ENCODE measurements at places on chromosomes 1 and 21.

GRCh38 chr1:203336097-203336496 is 14.8 kb downstream of the FMOD start:
- DNase-seq = no peak

GRCh38 chr1:171254859-171255258 is 6.6 kb downstream of the FMO1 start:
- no peak for DNase-seq

DNA sequence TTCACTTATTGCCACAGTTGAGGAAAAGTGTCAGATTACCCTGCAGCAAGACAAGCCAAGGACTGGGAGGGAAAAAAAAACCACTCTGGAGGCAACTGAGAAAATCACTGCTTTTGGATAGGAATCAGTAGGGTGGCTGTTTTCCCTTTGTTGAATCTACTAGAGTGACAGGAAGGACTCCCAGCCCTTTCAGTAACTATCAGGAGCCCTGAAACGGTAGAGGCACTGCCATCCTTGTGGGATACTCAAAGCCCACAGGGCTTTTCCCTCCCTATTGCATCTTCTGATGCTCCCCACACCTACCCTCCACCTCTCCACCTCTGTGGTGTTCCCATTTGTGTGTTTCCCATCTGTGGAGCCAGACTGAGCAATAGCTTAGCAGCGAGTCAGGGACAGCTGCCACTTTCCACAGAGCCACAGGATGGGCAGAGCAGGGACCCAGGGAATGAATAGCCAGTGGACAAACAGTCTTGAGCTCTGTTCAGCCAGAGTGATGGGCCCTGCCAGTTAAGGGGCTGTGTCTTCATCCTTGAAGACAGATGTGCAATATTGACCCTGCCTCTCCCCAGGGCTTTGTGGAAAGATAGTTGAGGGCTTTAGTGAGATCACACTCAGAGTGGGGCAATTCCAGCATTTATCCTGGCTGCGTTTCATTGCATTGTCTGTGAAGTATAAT is 13.9 kb downstream of the UBIAD1 start:
- DNase-seq = no peak

GRCh38 chr1:234230414-234230862 is 142.8 kb upstream of the COA6 start:
- no peak for DNase-seq

GRCh38 chr21:36747815-36748383 is 49.0 kb downstream of the SIM2 start:
- peak; percentile 91 for DNase-seq

DNA sequence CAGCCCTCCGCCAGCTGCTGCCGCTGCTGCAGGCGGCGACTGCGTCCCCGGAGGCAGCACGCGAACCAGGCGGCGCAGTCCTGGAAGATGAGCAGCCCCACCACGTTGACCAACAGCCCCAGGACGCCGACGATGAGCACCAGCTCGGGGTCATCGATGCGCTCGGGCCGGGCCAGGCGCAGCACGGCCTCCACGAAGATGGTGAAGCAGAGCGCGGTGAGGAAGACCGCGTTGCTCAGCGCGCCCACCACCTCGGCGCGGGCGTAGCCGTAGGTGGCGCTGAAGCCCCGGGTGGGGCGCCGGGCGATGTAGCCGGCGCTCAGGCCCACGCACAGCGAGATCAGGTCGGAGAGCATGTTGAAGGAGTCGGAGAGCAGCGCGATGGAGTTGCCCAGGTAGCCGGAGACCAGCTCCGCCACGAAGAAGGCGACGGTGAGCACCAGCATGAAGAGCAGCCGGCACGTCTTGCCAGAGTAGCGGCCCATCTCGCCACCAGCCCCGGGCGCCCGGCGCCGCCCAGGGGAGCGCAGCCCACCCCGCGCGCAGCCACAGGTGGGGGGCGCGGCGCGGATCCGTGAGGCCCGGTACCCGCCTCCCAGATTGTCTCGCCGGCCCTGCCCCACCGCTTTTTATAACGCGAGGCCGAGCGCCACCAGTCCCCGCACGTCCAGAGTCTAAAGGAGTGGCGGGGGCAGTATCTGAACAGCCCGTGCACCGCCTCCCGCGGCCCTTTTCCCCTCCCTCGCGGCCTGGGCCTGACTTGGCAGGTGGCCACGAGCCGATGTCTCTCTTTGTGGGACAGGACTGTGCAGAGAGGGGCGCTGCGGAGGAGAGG is at the start of gene SLC30A10:
TSS of gene SLC30A10 (minus strand) at position 602 of the 835 bp plus-strand sequence. CDS start at position 485, 117 bp downstream.
- DNase-seq = peak; percentile 38

- DNase-seq = no peak
Measured at GRCh38 chr21:33401630-33401992, 1.6 kb upstream of the IFNGR2 start.

- DNase-seq = no peak
Measured at GRCh38 chr1:51203121-51203873, 32.8 kb upstream of the RNF11 start.

DNA sequence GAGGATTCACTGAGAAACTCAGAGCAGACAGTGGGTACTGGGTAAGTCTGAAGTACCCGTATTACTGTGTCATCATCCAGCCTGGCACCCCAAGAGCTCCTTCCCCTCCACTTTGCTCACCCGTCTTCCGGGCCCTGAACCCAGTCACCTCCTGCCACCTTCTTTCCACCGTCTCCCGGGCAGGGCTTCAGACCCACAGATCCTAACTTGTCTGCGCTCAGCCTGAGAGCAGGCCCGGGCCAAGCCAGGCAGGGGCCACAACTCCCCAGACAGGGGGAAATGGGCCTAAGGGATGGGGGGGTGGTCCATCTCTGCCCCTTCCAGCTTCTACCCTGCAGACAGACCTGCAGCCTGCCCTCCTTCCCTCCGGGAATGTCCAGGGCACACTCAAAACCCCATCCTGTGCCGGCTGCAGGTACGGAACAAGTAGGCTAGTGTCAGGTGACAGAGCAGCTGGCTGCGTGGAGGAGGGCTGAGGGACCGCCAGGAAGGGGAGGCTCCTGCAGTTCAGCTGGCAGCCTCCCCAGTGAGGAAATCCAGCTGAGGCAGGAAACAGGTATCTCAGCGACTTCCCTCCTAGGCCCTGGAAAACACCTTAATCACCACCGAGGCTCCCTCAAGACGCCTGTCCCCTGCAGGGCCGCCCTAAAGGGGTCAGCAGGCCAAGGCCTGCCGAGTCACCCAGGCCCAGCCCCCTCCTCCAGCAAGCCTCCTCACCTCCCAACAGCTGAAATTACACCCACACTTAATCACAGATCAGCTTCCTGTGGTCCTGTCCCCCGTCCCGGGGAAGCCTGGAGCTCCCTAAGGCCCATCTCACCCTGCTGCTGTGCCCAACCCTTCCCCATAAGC is 3.5 kb downstream of the HSPG2 start:
- no peak for DNase-seq

- DNase-seq = peak; percentile 42
Measured at GRCh38 chr1:217889401-217889800, 258.3 kb downstream of the SPATA17 start.

DNA sequence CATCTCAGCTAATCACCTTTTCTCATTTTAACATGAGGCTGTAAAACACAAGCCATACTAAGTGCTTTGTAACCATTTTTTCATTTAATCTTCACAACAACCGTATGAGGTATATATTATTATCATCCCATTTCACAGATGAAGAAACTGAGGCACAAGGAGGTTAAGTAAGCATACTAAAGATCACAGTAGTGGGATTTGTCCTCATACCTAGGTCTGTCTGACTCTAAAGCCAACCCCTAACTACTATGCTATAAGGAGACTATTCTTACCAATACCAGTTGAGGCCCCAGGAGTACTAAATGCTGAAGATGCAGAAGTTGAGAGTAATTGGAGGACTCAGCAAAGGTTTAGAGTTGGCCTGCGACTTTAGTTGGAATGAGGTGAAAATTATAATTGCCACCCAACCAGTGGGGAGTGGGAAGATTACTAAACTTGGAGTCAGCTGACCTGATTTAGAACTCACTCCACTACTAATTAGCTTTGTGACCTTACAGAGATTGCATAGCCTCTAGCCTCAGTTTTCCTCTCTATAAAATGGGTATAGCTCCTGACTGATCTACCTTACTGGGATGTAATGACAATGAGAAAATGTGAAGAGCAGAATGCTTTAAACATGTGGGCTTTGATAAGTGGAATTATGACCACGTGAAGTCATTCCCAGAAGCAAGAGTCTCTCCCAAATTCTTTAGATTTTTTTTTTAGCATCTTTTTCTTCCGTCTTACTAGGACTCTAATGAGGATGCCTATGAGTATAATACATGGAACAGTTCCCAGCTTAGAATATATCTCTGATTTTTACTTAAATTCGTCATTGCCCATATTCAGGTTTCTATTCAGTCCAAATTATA is 85.8 kb upstream of the IPO9 start:
- DNase-seq = no peak

GRCh38 chr1:145891143-145891542 is 5.5 kb upstream of the ANKRD35 start:
- DNase-seq = no peak

DNA sequence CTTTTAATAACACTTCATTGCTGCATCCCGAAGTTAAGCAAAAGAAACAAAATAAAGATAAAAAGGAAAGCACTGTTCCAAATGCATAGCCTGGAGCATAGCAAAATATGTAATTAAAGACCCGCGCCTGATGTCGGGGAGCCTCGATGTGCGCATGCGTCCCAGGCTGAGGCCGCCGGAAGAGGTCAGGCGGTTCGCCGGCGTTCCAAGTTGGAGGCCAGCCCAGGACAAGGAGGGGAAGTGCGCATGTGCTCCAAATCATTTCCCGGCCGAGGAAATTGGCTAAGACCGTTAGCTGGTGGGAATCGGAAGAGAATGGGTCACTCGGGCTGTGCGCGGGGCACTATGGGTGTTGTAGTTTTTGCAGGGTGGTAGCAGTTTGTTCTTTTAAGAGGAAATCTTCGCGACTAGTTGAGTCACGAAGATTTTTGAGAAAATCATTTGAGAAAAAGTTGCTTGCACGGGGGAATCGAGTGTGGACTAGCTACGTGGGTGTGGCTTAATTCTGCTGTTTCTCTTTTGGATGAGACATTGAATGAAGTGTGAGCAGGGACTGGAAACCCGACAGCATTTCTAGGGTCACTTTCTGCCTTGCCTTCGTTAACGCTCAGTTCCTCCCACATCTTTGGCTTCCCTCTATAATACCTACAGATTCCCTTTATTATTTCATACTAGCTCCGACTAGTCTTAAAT is 31.0 kb upstream of the CD1D start:
- DNase-seq = no peak

DNA sequence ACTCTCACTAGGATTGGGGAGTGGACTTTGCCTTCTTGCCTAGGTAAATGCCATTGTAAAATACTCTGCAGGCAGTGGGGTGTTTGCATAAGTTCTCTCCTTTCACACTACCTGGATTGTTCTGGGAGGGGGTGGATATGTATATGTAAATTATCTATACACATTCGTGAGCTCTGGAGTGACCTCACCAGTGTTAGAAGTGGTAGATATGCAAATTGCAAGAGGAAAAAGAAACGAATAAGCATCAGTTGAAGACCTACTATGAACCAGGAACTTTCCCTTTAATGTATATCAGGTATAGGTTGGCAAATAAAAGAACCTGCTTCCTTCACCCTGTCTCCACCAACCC is 1.5 kb upstream of the ARHGEF11 start:
- DNase-seq = peak; percentile 40

- DNase-seq = no peak
Measured at GRCh38 chr1:32404946-32405345, 10.7 kb upstream of the BSDC1 start.

GRCh38 chr1:62516600-62516999 is 79.8 kb downstream of the USP1 start:
- peak; percentile 14 for DNase-seq

- peak; percentile 8 for DNase-seq
Measured at GRCh38 chr1:5404412-5405203, 587.6 kb downstream of the NPHP4 start.

- DNase-seq = no peak
Measured at GRCh38 chr21:14985306-14985705, 79.5 kb downstream of the NRIP1 start.

DNA sequence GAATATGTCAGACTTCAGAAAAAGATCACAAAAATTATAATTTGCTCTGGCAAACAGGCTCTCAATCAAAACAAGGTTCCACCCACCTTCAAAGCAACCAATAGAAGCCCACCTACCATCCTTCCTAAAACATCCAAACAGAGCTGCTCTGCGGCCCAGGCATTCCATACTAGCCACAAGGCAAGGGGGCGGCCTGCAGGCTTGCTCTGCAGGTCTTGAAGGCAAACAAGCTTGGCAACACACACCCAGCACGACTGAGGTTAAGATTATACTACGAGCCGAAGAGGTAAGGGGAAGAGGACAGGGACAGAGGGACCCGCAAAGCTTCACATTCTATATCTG is 207.3 kb downstream of the SLC45A1 start:
- DNase-seq = peak; percentile 66

DNA sequence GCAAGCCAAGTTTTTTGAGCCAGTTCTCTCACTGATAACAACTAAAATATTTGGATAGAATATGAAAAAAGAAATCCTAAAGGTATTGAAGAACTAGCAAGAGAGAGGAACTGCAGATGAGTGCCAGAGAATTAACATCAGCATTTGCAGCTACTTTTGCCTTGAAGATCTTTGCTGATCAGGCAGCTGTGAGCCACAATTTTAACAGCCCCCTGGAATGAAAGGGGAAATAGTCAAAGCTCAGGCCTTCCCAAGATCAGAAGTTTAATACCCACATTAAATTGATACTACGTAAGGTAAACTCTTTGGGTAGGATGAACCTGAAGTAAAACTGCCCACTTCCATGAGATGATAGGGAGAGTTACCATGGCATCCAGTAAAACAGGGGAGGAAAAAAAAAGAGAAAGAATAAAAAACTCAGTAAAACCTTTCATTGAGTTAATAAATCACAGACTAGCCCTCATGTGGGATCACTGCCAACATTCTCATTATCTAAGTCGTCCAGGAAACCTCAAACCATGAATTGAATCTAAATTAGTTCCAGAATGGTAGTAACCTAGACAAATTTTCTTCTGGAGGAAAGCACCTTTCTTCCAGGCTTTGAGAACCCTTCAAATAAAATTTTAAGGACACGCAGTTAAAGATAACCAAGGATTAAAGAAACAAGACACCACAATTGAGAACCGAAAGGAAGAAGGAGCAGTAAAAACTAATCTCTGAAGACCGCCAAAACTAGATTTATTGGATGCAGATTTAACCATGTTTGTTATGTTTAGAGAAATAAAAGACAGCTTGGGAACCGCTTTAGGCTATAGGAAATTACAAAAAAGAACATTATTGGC is 28.3 kb downstream of the SCP2 start:
- no peak for DNase-seq

GRCh38 chr1:171622152-171622462 is at the start of gene MYOCOS:
Gene MYOCOS (plus strand): TSS chr1:171622243. CDS start chr1:171623884, 1,641 bp downstream.
- DNase-seq = no peak

DNA sequence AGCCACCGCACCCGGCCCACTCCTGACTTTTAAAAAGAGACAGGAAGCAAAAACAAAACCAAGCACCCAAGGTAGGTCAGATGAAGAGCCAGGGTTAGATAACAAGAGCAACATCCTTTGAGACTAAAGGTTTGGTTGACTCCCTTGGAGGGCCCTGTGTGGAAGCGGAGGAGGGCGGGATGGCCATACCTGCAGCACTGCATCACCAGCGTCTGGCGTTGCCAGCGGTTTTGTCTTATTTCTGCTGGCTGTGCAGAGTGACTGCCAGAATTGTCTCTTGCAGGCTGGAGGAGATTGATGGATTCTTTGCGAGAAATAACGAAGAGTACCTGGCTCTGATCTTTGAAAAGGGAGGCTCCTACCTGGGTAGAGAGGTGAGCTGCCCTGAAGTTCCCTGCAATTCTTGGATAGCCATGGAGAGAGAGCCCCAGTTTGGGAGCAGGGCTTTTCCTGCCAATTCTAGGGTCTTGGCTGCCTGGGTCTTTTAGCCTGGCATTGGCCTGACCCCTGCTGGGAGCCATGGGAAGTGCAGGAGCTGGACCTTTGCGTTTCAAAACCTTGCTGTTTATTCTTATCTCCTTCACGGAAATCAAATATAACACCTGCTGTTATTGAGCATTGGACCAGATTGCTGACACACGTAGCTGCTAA is 24.0 kb downstream of the QSOX1 start:
- peak; percentile 64 for DNase-seq

All from Caco-2 (cell line).